ENCODE measurements at places on chromosomes 3 and 15.

- H3K4me3 ChIP-seq: no peak overlapping the region
- H3K27me3 ChIP-seq: no peaks in the 10 kb centered on the region
- DNase-seq: no peak
- H3K36me3 ChIP-seq: no peaks in the 10 kb centered on the region
Measured at GRCh38 chr15:50024281-50024680, 94.8 kb downstream of the ATP8B4 start.

DNA sequence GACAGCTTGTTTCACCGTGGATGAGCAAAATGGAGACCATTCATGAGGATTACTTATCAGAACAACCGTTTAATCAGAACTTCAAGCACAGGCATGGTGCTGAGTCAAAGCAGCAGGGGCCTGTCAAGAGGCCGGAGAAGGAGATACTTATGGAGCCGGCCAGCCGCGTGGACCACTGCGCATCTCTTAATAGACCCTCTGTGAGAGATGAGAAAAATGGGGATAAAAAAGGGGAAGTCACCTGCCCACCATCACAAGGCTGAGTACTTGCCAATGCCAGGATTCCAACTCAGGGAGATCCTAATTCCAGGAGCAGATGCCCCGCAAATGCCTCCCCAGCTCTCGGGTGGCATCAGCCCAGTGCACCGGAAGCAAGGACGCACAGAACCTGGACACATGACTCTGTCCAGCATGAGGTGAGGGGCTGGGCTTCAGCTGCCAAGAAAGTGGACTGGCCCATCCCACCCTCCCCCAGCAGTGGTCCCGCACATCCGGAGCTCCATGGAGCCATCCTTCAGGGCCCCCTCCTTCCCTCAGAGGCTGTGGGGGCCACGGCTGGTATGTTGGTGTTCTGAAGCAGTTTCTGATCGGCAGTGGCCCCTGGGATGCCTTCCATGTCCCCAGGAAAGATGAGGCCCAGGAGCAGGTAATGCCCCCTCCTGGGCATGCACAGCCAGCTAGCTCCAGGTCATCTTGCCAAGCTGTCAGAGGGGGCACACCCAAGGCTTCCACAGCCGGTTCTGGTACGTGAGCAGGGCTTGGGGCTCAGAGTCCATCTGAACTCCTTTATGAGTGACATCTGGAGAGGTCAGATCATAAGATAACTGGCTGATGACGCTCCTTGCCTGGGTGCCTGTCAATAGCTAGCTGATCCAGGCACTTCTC lies 143.8 kb downstream of the ATP10A start:
- peak; percentile 13 for DNase-seq
- no peak overlapping the region for H3K27ac ChIP-seq

DNA sequence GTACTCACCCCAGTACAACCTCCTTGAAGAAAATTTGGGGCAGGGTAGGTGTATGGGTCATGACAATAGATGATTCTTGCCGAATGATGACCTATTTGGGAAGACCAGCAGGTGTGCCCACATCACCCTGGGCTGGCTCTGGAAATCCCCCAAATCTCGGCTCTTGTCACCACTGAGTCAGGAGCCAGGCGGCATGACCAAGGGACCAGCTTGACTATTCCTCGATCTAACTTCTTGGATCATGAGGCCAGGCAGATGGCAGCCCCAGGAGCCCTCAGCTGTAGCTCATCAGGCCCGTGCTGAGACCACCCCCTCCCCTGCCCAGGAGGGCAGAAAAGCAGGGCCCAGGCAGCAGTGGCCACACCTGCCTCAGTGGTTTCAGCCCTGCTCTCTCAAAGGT lies 9.2 kb upstream of the MUC4 start:
- peak; percentile 38 for DNase-seq
- H3K4me3 ChIP-seq: no peak overlapping the region
- no peaks in the 10 kb centered on the region for H3K27me3 ChIP-seq
- H3K36me3 ChIP-seq: no peaks in the 10 kb centered on the region
- no peak overlapping the region for H3K27ac ChIP-seq

DNA sequence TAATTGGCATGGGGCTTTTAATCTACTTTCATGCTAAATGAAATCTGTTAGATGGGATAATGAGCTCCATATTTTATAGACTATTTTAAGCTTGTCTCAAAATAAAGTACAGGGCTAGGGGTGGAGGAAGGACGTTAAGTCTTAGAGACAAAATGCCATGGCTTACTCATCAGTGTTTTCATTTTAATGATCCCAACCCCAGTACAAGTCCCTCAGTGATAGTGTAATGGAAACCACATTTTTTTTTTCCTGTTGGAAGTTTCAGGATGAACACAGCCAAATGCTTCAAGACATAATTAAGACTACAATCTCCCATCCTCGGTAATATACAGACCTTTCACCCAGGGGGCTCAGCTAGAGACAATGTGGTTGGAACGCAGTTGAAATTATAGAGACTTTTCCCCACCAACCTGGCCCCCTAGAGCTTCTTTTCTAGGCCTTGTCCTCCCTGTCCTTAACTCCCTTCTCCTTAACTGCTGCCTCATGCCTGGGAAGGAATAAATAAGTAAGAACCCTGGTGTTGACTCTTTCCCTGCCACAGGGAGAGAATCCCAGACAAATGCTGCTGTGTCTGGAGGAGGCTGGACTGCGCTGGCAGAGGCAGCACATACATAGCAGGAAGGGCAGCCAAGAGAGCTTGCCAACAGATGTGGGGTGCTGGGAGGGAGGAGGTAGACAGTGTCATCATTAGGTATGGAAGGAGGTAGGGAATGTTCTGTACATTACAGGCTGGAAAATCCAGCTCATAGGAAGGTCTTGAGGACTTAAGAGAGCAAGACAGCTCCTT lies 115.4 kb upstream of the ROPN1 start:
- H3K27ac ChIP-seq: no peak overlapping the region
- no peak overlapping the region for H3K4me3 ChIP-seq
- no peaks in the 10 kb centered on the region for H3K27me3 ChIP-seq
- no peaks in the 10 kb centered on the region for H3K4me1 ChIP-seq

GRCh38 chr15:67911727-67912126 lies 71.9 kb upstream of the RNU6-1 start:
- no peaks in the 10 kb centered on the region for H3K4me1 ChIP-seq
- no peaks in the 10 kb centered on the region for H3K36me3 ChIP-seq
- H3K27ac ChIP-seq: no peak overlapping the region
- no peak overlapping the region for H3K4me3 ChIP-seq

DNA sequence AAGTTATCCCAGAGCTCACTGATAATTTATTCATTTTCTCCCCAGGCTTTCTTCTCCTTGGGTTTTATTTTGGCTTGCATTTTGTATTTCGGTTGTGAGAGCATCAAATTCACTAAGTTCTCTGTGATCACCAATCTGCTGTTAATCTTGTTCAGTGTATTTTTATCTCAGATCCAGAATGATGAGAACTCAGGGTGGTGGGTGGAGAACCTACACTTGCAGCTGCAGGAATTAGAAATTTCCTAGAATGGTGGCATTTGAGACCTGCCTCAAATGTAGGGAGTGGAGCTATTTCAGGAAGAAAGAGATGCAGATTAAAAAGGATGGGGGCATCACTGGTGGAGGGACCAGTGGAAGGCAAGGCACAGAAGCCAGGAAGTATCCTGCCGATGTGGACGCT lies 129.6 kb downstream of the OPA1 start:
- no peak for DNase-seq
- no peak overlapping the region for H3K4me3 ChIP-seq
- H3K27ac ChIP-seq: no peak overlapping the region
- H3K4me1 ChIP-seq: no peaks in the 10 kb centered on the region
- no peaks in the 10 kb centered on the region for H3K27me3 ChIP-seq

DNA sequence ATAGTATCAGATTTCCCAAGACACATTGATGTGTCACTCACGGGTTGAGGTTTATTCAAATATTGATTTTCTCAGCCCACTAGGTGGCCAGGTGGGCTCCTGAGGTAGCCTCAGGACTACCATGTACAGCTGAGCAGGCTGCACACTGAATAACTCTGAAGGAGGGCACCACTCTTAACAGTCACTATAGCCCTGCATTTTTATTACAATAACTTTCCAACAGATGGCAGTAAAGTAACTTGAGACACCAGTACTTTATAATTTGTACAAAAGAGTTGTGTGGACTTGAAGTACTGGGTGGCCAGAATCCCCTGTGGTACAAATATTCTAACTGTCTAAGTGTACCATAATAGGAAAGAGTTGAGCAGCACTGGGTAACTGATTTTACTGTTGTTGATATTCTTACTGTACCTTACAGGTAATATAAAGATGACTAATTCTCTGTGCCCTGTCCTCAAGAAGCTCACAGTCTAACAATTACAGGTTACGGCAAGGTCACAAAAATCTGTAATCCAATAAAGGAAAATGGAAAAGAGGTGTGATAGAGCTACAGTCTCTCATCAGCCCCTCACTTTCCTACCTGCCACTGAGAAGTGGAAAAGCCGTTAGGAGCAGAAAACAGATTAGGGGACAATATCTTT lies 76.0 kb downstream of the ETFA start:
- peaks cover 19% of the 10 kb centered on the region for H3K27me3 ChIP-seq
- peaks cover 5% of the 10 kb centered on the region for H3K4me1 ChIP-seq
- no peak overlapping the region for H3K27ac ChIP-seq
- H3K4me3 ChIP-seq: no peak overlapping the region
